RCC 7860 (cell line): ENCODE measurements at places on chromosomes 4 and X.
A peak's percentile ranks its signal among the peaks of the same experiment; 100 is the strongest.

DNA sequence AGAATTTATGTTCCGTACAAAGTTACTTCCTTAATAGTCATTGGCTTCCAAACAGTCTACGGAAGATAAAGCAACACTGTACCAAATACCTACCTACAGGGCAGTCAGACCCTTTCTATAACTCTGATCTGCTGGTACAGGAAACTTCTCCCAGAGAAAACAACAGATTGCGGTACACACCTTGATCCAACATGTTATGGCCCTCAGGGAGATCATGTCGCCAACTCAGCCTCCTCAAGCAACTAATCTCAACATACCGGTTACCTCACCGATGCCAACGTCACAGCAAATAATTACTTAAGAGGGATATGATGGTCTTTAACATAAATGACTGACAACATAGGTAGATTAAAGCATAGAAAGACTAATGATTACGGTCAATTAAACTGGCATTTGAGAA, 70.4 kb downstream of the RFC1 start:
- no peak for DNase-seq

DNA sequence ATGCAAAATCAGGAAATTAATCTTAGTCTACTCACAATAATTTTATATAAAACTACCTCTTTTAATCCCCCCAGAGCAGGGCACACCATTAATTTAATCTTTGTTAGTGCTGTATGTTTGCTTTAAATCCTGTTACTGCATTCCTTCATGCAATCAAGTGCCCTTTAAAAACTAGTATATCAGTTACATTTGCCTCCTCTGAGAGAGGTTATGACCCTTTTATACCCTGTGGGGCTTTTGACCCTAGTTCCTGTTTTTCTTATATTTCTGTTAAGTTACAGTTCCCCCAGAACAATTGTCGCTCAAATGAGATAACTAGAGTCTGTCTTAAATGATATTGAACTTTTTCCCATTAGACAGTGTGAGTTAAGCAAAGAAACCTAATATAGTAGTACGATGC, 46.2 kb downstream of the GPC4 start:
- DNase-seq, result no peak

GRCh38 chrX:88605222-88605583, 141.8 kb upstream of the CPXCR1 start:
- DNase-seq, result no peak

- DNase-seq, result no peak
These were observed 82.1 kb downstream of the ALPK1 start for GRCh38 chr4:112379306-112379705.

DNA sequence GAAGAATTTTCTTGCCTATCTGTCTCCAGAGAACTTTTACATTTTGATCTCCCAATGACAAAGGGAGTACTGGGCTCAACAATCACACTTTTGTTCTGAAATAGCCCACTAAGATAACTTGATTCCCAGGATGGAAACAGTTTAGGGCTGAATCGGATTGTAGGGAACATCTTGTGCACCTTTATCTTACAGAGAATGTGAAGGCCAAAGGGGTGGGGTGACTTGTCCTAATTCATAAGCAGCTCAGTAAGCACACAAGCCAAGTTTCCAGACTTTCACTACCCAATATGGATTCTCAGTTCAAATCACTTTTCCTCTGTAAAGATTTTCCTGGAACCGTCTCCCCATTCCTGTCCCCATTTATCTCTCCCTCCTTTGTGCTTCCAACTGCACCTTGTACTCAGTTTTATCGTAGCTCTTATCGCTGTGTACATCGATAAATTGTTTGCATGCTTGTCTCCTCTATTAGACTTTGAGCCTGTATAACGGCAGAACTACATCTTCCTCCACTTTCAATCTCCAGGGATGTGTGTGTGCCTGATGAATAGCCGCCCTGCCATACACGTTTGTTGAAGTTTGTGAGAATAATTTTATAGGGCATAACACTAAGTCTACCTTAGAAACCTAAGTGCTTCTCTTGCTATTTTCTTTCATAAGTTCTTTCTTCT, 77.4 kb downstream of the MBNL3 start:
- no peak for DNase-seq

DNA sequence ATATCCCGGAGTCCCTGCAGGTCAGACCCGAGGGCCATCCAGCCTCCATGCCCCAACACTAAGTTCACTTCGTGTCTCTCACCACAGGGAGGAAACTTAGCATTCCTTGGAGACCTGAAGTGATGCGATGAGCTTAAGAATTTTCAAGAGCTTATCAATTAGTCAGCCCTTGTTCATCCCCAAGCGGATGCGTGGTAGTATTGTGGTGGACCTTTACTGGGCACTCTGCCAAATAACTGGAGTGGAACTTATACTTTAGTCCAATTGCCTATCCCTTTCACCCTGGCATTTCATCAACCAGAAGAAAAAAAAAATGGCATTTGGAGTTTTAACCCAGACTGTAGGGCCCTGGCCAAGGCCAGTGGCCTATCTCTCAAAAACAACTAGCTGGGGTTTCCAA, 137.1 kb downstream of the RELL1 start:
- DNase-seq, result peak; percentile 97

DNA sequence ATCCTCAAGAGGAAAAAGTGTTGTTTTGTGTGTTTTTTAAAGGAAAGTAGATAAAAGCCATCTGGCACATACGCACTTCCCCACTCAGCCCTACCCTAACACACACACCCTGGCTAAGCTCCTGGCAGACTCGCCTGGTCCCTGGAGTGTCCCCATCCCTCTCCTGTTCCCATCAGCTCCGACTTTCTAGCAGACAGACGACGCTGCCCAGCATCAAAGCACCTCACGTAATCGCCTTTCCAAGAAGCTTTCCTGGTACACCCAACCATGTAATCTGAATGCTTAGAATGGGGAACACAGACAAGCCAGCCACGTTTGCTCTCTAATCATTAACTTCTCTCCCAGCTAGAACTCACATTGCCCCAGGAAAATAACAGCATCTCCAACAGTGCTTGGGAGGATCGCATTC, 116.2 kb downstream of the AFAP1 start:
- peak; percentile 9 for DNase-seq

GRCh38 chr4:6641164-6641970, 882 bp downstream of the MRFAP1 start:
- peak; percentile 7 for DNase-seq

DNA sequence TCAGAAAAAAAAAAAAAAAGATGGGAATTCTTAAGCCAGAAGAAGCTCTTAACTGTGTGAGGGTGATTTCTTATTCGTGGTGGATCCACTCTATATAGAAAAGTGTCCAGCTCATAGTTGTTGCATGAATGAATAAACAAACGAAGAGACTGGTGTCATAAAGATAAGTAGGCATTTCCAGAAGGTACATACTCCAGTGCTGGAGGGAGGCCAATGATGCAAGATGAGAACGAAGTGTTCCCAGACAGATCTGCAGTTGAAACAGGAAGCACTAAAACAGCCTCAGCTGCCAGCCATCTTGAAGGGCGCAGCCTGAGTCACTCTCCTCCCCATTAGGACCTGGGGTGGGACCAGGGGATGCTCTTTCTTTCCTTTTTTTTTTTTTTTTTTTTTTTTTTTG, 47.4 kb upstream of the HOPX start:
- DNase-seq, result peak; percentile 16

GRCh38 chrX:140918398-140919038, 83.9 kb upstream of the SPANXB1 start:
- DNase-seq, result peak; percentile 42

- DNase-seq, result no peak
These were observed 61.3 kb downstream of the HOPX start for GRCh38 chr4:56619816-56620215.

- DNase-seq, result no peak
These were observed 46.7 kb downstream of the MAGEB17 start for GRCh38 chrX:16213961-16214360.

DNA sequence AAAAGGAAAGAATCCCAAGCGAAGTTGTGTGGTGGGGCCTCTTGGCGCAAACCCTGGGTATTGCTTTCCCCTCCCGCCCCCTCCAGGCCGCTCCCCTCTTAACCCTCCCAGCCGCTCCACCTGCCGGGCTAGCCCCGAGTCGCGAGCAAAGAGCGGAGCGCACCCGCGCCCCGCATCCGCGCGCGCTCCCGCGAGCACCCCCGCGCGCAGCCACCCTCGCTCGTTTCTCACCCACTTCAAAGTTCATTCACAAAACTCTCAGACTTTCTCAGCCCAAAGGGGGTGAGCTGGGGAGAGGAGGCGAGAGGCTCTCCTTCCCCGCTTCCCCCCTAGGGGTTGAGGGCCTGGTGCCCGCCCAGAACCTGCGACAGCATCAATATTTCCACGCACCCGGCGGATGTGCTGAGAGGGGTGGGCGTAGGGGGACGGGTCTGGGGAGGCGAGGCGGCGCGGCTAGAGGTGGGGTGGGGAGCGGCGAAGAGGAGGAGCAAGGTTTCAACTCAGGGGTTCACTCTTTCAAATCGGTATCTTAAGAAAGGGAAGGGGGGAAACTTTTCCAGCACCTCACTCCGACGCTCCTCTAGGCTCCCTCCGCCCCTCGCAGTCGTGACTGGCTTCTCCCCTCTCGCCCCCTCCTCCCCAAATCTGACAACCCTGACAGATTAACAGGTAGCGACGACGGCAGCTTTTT, 1.8 kb downstream of the MAML3 start:
- DNase-seq, result no peak

GRCh38 chr4:3877236-3877635, 111.1 kb downstream of the ADRA2C start:
- no peak for DNase-seq

DNA sequence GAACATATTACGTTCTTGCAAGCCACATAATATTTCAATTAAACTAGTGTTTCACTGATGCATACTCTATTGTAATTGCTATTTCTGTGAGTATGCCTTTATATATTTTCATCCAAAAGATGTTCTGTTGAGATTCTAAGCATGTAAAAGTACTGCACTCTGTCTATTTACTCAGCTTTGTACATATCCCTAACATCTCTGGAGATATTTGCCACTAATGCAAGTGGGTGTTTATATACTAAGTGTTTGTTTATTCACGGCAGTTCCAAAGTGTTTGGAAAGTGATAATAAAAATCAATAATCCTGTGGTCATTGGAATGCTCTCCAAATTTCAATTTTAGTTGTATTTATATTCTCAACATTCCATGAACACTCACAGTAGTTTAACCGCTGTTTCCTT, 1989.0 kb downstream of the C4orf33 start:
- no peak for DNase-seq

GRCh38 chr4:156439576-156440200, 486.0 kb upstream of the CTSO start:
- no peak for DNase-seq

DNA sequence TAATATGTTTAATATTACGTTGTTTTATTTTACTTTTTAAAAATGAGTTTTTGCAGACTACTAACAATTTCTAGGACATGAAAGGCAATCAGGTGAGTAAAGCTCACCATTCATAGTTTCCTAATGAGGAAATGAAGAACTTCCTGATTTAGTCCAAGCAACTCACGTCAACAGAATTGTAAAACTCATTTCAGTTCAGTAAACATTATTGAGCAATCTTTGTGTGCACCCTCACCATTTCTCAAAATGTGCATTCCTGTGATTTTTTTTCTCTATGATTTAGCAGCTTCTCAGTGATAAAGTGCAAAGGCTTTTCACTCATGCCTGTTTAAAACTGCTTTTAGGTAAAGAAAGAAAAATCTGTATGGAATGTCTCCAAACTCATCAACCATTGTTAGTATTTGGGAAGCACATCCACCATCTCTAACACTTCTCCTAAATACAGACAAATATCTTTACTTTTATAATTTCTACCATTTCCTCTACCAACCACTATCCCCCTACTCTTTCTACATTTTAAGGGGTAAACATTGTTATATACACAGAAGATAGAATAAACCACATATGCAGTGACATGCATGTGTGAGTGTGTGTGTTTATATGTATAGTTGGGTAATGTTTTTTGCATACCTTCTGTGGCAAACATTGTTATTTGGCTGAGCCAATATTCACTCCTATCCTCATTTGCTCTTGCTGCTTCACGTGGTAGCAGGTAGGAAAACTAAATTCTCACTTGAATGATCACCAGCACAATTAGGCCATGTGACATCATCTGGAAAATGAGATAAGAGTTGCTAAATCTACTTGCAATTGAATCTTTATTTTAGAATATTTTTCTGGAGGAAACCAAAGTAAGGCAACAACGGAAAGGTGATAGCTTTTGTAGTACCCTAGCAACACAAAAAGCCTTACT, 54.7 kb upstream of the PRDM8 start:
- DNase-seq, result no peak

- no peak for DNase-seq
These were observed 17.4 kb downstream of the PCYT1B start for GRCh38 chrX:24629701-24630100.

DNA sequence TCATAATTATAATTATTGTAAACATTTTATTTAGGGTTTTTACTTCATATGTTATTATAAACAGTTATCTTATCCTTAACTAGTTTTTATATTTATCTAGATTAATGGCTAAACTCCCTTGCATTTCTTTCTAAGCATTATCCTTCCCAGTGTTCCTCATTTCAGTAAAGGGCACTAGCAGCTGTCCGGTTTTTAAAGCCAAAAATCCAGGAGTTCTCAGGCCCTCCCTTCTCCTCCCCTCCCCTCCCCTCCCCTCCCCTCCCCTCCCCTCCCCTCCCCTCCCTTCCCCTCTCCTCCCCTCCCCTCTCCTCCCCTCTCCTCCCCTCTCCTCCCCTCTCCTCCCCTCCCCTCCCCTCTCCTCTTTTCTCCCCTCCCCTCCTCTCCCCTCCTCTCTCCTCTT, 58.9 kb downstream of the FBXO8 start:
- no peak for DNase-seq

DNA sequence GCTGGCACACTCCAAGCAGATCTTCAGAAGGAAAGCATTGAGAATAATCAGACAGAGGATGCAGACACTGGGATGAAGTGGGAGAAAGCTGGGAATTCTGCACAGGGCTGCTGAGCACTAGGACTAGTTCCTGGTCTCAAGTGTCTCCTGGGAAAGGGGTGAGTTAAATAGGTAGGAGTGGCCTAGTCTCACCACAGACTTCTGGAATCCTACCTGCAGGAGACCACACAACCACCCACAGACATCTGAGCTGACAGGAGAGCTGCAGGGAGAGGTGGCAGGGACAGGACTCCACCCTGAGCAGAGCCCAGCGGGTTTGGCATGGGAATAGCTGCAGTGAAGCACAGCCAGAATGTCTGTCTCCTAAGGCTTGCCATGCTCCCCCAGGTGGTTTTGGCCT, 95.1 kb upstream of the GALNTL6 start:
- no peak for DNase-seq

DNA sequence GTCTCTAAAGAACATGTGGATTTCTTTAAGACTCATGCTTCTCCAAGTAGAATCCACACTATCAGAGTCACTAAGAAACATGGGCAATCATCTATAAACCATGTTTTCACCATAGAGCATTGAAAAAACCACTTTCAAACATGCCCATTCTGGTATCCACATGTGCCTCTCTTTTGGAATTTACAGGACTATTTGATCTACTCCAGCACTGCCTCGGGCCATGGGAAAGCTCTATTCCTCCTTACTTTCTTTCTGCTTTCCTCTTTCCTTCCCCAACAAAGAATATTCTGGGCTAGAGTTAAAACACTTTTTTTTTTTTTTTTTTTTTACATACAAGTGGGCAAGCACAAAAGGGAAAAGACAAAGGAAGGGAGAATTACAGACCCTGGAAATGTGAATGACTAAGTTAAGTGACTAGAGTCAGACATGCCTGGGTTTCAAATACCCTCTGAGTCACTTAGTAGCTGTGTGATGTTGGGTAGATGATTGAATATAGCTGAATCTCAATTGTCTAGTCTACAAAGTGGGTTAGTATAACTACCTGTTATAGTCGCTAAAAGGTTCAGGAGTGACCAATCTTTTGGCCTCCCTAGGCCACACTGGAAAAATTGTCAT, 847.7 kb upstream of the INTU start:
- peak; percentile 23 for DNase-seq
